ENCODE measurements at places on chromosomes 1 and 21.

DNA sequence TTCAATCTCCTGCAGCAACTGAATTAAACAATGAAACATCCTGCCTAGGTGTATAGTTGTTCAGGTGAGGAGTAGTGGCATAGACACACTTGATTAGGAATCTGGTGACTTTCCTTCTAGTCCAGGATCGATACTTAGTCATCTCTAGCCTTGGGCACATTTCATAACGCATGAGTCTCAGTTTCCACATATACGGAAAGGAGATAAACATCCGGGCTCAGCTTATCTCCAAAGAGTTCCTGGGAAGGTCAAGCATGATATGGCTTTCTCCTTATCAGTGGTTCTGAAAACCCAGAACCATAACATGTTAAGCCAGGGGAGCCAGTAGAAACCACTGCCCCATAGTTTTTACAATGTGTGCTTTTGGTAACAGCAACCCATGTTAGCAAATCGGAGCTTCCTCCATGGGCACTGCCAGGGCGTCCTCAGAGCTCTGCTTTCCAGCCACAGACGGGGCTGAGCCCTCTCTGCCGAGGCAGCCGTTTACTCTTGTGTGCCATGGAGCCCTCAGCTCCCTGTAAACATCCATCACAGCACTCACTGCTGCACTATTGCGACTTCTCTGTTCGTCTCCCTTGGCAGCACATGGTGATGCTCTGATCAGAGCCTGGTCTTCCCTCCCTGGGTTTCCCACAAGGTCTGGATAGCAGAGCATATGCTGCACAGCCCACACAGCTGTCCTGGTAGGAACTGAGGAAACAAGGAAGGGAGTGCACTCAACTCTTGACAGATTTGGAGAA is 34.6 kb downstream of the RUNX1 start:
- DNase-seq: no peak

- no peak for DNase-seq
Measured at GRCh38 chr1:213523781-213524398, 463.9 kb upstream of the PROX1 start.

GRCh38 chr1:182259968-182260367 is 131.6 kb downstream of the GLUL start:
- no peak for DNase-seq

GRCh38 chr1:192628396-192629057 is 7.4 kb upstream of the RGS13 start:
- no peak for DNase-seq

GRCh38 chr1:72938408-72938807 is 656.1 kb upstream of the NEGR1 start:
- no peak for DNase-seq

GRCh38 chr21:31731056-31731856 is 662 bp downstream of the SCAF4 start:
- peak; percentile 39 for DNase-seq

- DNase-seq: no peak
Measured at GRCh38 chr1:23481904-23482303, 2.1 kb downstream of the ASAP3 start.

DNA sequence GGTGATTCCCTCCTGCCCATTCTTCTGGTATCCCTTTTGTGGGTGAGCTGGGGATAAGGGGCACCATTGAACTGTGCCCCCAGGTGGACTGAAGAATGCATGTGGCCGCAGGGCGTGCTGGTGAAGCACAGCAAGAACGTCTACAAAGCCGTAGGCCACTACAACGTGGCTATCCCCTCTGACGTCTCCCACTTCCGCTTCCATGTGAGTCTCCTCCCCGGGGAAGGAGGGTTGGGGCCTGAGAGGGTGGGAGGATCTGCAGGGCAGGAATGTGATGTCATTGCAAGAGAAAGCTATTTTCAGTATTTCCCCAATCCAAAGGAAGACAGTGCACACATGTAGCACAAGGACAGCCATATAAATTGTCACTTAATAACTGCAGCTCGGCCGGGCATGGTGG is 7.5 kb upstream of the KPNA6 start:
- no peak for DNase-seq

- peak; percentile 30 for DNase-seq
Measured at GRCh38 chr21:27647921-27648320, 681.0 kb upstream of the ADAMTS5 start.

DNA sequence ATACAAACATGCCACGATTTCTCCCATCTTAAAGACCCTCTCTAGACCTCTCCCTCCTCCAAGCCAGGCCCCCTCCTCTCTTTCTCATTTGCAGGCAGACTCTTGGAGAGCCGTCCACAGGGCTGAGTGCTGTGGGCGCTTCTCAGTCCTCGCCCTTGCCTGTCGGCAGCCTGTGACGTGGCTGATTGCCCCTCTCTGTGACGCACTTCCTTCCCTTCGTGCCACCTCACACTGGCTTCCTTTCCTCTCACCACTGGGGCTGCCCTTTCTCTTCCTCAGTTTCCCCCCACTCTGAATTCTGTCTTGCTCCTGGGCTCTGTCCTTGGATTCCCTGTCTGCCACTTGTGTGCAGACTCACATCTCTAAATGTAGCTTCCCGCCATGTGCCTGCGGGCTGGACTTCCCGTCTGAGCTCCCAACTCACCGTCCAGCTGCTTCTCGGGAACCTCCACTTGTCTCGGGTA is 227.2 kb downstream of the CAMTA1 start:
- DNase-seq: no peak

DNA sequence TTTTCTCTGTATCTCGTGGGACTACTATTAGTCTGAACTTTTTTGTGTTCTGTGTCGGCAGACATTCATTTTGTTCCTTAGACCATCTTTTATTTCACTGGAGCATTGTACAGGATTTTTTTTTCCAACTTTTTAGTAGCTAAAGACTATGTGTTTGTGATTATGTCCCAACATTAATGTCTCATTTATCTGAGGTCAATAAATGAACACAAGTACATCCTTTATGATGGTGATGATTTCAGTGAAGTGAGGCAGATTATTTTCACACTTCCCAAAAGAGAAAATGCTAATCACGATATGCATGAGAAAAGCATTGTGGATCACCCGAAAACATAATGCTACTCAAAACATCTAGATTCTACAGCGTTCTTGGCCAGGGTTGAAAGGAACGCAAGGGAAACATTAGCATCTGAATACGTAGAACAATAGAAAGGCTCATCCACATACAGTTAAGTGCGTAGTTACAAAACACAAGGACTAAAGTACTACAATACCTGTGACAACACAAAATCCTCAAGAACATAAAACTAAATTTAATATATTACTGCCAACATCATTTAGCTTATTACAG is 981.7 kb upstream of the NCAM2 start:
- DNase-seq: no peak

DNA sequence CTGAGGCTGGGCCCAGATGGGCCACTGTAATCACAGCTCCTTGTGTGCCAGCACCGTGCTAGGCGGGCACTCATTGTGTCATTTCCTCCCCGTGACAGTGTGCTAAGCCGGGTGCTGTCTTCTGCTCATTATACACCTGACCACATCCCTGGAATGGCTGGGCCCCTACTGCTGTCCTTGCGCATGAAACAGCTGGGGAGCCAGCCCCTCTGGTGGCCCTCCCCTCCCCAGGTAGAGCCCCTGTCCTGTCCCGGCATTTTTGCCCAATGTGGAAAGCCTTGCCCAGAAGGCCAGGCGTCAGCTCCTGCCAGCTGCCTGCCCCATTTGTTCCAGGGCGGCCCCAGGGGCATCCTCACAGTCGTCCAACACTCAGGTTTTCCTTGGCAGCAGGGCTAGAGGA is 107.4 kb upstream of the CASZ1 start:
- no peak for DNase-seq

DNA sequence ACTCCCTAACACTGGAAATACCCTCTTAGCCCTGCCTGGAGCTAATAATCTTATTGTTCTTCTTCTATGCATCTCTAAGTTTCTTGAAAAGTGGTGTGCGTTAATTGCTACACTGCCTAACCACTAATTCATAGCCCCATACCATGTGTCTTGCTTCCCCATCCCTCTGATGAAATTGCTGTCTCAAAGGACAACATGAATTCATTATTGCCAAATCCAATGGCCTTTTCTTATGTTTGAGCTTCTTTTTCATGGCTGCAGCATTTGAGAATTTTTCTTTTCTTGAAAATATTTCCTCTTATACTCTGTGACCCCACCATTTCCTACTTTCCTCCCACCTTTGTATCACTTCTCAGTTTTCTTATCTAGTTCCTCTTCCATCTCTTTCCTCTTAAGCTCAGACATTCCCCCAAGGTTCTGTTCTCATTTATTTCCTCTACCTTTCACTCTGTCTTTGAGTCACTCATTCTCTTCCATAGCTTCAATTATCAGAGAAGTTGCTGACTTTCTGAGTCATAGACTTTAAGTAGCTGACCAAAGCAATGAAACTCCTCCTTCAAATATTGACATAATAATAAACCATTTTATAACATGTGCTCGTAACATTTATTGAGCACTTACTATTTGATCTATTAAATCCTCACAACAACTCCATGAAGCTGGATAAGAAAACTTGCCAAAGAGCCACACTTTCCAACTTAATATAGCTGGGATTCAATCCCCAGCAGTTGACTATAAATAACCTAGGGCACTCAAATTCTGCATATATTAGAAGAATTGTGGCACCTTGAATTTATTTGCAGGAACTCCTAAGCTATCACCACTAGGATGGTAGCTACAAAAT is 35.5 kb upstream of the ATP6V1G3 start:
- DNase-seq: peak; percentile 33

DNA sequence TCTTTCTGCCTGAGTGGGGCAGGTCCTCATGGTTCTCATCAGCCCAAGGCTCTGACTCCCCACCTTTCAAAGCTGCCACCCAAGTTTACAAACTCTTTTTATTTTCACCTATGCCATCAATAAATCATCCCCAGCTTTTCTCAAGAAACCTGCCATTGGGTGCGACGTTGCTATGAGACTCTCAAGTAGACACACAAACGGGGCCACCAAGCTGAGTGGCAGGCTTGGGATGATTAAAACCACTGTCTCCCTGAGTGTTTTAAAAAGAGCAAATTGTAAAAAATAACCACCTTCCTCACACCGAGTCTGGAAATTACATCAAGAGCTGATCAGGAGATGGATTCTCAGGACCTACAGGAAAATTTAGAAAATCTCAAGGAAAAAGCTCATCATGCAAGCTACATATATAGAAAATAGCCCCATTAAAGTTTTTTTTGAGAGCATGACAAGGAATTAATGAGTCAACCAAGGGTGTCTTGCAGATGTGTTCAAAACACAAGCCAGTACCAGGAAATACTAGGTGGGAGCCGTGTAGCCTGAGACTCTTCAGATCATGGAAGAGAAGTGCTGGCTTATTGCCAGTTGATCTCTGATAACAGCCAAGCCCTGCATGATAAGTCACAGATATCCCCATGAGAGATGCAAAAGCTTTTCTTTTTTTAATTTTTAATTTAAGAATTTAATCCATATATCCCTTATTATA is 158.4 kb upstream of the BACE2 start:
- no peak for DNase-seq

GRCh38 chr1:160841079-160841478 is 21.6 kb downstream of the CD244 start:
- no peak for DNase-seq

DNA sequence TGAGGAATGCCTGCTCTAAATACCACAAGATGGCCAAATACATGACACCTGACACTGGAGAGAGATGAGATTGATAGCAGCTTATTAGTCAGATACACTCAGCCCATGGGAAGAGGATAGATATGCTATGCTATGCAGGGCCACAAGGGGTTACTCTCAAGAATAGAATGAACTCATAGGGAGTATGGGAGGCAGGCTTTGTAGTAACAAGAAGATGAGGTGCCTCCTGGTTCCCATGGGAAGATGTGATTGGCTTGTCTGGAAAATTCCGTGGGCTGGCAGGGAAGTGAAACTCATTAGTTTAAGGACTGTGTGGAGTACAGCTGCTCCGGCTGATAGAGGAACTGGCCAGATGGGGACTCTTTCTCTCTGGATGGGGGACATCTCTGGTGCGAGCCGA is 16.5 kb downstream of the CCDC30 start:
- DNase-seq: peak; percentile 39

DNA sequence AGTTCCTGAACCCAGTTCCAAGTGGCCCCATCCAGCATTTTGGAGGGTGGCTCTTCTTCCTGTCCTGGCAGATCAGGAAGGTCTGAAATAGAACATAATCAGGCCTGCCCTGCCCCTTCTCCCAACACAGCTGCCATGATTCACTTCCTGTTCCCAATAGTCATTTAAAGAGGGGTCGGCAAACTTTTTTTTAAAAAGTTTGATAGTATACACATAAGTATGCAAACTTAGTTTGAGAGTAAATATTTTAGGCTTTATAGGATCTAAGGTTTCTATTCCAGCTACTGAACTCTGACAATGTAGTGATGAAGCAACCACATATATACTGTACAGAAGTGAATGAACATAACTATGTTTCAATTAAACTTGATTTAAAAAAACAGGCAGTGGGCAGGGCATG is 66.4 kb downstream of the LUZP1 start:
- peak; percentile 82 for DNase-seq

- peak; percentile 55 for DNase-seq
Measured at GRCh38 chr1:64171797-64172281, 31.6 kb upstream of the UBE2U start.

- no peak for DNase-seq
Measured at GRCh38 chr1:183275322-183275721, 89.3 kb downstream of the LAMC2 start.

DNA sequence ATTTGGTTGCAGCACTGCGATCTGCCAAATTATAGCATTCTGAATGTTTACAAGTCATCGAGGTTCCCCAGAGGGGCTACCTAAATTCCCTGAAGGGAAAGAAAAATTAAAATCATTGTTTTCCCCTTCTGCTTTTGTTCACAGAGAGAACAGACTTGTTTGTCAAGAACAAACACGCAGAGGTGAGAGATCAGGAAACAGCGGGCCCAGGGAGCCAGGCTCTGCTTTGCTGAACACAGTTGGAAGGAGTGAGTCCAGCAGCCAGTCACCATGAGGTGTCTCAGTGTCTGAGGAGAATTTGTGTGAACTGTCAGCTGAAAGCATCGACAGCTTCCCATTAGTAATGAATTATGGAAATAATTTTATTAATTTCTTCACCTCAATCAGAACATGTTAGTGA is 52.5 kb downstream of the RWDD3 start:
- no peak for DNase-seq

- DNase-seq: peak; percentile 67
Measured at GRCh38 chr1:160006312-160006940, 25.4 kb downstream of the PIGM start.

DNA sequence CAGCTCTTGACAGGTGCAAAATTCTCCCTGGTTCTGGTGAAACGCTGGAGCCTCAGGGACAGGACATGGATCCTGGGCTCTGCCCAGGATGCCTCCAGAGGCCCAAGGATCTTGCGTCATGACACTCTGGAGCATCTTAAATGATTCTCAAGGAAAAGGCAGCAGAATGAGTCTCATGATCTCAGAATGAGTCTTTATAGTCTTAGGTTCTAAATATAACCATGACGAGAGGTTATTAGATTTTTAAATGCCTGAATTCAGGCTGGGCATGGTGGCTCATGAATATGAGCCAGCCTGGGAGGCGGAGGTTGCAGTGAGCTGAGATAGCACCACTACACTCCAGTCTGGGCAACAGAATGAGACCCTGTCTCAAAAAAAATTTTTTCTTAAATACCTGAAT is 55.5 kb downstream of the ECE1 start:
- DNase-seq: peak; percentile 72

GRCh38 chr1:221800831-221801230 is 58.9 kb upstream of the DUSP10 start:
- DNase-seq: no peak

- DNase-seq: no peak
Measured at GRCh38 chr1:37071829-37072228, 37.5 kb upstream of the GRIK3 start.
